ENCODE measurements at places on chromosomes 5 and 9. TPM values are rescaled to one million over a fixed set of nuclear protein-coding genes. Genes with fewer than 3 reads are reported as not detected.

The RANBP17 gene
- 11.6 TPM for total RNA-seq

The GALNT12 gene
- total RNA-seq, result not detected

The GABRA1 gene
- total RNA-seq, result not detected

The KLF4 gene
- 152 TPM for total RNA-seq

The EMB gene
- 2.4 TPM for total RNA-seq

DNA sequence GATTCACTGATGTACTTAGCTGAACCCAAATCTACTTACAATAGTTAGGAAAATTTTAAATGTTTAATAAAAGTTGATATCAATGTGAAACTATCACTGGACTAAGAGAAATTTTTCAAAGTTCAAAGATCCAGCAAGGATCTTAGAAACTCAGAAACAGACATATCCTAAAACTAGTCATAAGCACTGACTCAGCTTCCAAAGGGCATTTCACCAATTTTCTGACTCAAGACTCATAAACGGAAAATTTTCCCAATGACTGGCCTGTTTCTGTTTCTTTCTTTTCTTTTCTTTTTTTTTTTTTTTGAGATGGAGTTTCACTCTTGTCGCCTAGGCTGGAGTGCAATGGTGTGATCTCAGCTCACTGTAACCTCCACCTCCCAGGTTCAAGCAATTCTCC is 66.6 kb downstream of the CDC14B start:
- H3K4me1 ChIP-seq, result no peaks in the 10 kb centered on the region
- H3K36me3 ChIP-seq, result no peaks in the 10 kb centered on the region
- DNase-seq, result no peak

GRCh38 chr5:112310746-112311145 is 108.3 kb downstream of the EPB41L4A start:
- DNase-seq, result no peak
- H3K36me3 ChIP-seq, result no peaks in the 10 kb centered on the region
- no peak overlapping the region for H3K4me3 ChIP-seq
- no peaks in the 10 kb centered on the region for H3K4me1 ChIP-seq

DNA sequence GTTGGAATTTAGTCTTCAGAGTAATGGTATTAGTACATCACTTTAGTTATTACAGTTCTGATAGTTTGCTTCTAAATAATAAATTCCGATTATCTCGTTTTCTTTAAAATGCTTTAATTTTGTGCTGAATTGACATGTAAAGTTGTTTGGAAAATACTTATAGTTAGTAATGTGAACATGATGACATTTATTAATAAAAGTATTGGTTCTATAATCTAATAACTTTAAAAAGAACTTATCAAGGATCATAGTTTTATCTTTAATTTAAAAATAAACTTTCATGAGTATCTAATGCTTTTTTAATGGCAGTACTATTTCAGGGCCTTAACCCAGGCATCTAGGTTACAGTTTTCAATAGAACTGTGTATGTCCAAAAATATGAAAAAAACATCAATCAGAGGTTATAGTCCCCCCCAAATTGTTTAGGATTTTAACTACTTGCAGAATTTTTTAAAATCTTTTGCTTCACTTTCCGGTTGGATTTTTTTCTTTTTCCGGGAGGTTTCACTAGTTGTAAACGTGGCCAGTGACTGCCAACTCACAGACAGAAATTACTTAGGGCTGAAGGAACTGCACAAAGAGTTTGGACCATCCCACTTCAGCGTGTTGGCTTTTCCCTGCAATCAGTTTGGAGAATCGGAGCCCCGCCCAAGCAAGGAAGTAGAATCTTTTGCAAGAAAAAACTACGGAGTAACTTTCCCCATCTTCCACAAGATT is 680 bp downstream of the GPX8 start:
- no peaks in the 10 kb centered on the region for H3K27me3 ChIP-seq
- H3K4me3 ChIP-seq, result peak overlapping the region; percentile 32
- peak overlapping the region; percentile 71 for H3K27ac ChIP-seq

GRCh38 chr9:98521141-98521540 is 187.6 kb downstream of the GABBR2 start:
- DNase-seq, result no peak
- H3K4me1 ChIP-seq, result no peaks in the 10 kb centered on the region
- H3K4me3 ChIP-seq, result no peak overlapping the region
- H3K27me3 ChIP-seq, result no peaks in the 10 kb centered on the region

DNA sequence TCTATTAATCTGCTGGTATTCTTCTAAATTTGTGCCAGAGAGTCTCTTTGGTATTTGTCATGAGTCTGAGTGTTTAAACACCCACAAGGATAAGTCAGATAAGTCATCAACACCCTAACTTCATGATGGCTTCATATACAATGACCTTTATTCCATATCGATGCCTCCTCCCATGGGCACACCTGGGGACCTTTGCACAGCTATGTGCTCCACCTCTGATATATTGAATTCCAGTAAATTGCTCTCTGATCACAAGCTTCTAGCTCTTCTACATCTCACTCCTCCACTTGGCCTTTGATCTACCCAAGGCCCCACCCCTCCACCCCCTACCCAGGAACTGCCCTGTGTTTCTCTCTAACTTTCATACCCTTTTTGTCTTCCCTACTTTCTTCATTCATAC is 102.7 kb upstream of the MIER3 start:
- H3K27ac ChIP-seq, result no peak overlapping the region
- H3K27me3 ChIP-seq, result no peaks in the 10 kb centered on the region
- DNase-seq, result no peak
- no peak overlapping the region for H3K4me3 ChIP-seq
